Naive B cell (primary cell): ENCODE measurements at places on chromosomes 5 and 9. TPM values are rescaled to one million over a fixed set of nuclear protein-coding genes. Genes with fewer than 3 reads are reported as not detected.
A peak's percentile ranks its signal among the peaks of the same experiment; 100 is the strongest.

GLDC gene
- 0.23 TPM for polyA plus RNA-seq

- H3K36me3 ChIP-seq: no peaks in the 10 kb centered on the region
- H3K27me3 ChIP-seq: no peaks in the 10 kb centered on the region
- DNase-seq: no peak
- no peak overlapping the region for H3K27ac ChIP-seq
Measured at GRCh38 chr9:103407260-103407659, 412.1 kb downstream of the CYLC2 start.

- H3K36me3 ChIP-seq: no peaks in the 10 kb centered on the region
- H3K4me1 ChIP-seq: peaks cover 73% of the 10 kb centered on the region
- no peak overlapping the region for H3K4me3 ChIP-seq
- DNase-seq: no peak
Measured at GRCh38 chr9:27427272-27427643, 96.8 kb upstream of the IFNK start.

GRCh38 chr5:154683101-154683880 lies 71.9 kb upstream of the LARP1 start:
- H3K27me3 ChIP-seq: peaks cover 4% of the 10 kb centered on the region
- peaks cover 6% of the 10 kb centered on the region for H3K4me1 ChIP-seq
- peak overlapping the region; percentile 78 for H3K4me3 ChIP-seq
- H3K36me3 ChIP-seq: no peaks in the 10 kb centered on the region

DNA sequence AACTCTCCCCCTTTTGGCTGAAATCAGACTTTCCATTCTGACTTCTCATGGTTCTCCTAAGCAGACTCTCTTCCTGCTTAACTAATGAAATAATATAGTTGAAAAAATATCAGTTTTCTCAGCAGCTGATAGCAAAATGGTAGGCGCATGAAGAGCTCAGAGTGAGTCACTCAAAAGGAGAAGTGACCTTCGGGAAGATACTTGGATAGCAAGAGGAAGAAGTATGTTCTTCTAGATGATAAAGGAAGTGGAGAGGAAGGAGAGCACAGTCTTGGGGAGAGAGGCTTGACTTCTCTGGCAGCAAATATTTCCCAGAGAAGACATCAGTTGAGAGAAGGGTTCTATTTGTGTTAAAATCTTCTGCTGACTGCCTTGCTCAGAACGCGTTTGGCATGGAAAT lies 101.5 kb downstream of the TAF11L14 start:
- H3K4me1 ChIP-seq: no peaks in the 10 kb centered on the region
- no peaks in the 10 kb centered on the region for H3K27me3 ChIP-seq
- DNase-seq: no peak
- H3K36me3 ChIP-seq: no peaks in the 10 kb centered on the region
- no peak overlapping the region for H3K27ac ChIP-seq

DNA sequence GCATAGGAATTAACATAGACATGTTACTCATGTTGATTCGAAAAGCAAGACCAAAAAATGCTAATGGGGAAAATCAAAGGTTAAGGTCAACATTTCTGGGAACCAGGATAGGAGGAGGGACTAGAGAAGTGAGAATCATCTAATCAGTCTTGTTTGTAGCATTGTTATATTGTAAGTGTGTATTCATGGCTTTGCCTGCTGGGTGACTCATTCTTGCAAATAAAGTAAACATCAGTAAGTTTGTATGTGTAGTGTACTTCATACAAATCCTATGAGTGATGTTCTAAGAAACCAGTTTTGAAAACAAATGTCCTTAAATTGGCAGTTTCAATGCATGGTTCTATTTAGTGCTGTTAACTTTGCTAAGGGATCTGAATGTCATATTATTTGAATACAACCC lies 79.0 kb upstream of the TMEM252 start:
- no peak for DNase-seq
- no peak overlapping the region for H3K4me3 ChIP-seq
- H3K4me1 ChIP-seq: peaks cover 15% of the 10 kb centered on the region
- no peaks in the 10 kb centered on the region for H3K36me3 ChIP-seq
- no peaks in the 10 kb centered on the region for H3K27me3 ChIP-seq
- peak overlapping the region; percentile 57 for H3K27ac ChIP-seq

- no peaks in the 10 kb centered on the region for H3K36me3 ChIP-seq
- H3K4me1 ChIP-seq: no peaks in the 10 kb centered on the region
- H3K27ac ChIP-seq: no peak overlapping the region
- H3K27me3 ChIP-seq: peaks cover 8% of the 10 kb centered on the region
- no peak for DNase-seq
Measured at GRCh38 chr5:82319192-82319591, 41.0 kb upstream of the RPS23 start.

GRCh38 chr5:149125386-149125891 lies 15.9 kb upstream of the ABLIM3 start:
- DNase-seq: no peak
- H3K27ac ChIP-seq: no peak overlapping the region
- H3K4me3 ChIP-seq: no peak overlapping the region
- H3K4me1 ChIP-seq: no peaks in the 10 kb centered on the region
- no peaks in the 10 kb centered on the region for H3K36me3 ChIP-seq

CAVIN4 gene
- not detected for polyA plus RNA-seq

OR1N1 gene
- not detected for polyA plus RNA-seq

DNA sequence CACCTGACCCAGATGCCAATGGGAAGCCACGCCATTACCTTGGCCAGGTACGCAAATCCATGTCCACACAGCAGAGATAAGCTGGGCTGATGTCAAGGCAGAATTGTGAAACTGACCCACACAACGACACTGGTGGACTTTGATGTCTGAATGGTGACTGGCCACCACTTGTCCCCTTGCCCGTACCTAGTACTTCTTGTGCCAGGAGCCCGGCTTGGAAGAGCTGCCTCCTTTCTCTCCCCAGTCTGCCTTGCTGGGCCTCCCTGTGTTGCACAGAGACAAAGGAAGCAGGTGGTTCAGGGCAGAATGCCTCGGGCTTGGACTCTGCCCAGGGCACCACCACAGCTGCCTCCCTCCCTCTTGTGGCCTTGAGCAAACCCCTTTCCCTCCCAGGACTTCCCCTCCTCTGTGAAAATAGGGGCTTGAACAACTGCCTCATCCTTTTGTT lies 23.3 kb downstream of the PTGES2 start:
- no peak overlapping the region for H3K27ac ChIP-seq
- H3K4me3 ChIP-seq: no peak overlapping the region
- H3K36me3 ChIP-seq: peaks cover 25% of the 10 kb centered on the region
- peaks cover 8% of the 10 kb centered on the region for H3K4me1 ChIP-seq
- H3K27me3 ChIP-seq: no peaks in the 10 kb centered on the region

DNA sequence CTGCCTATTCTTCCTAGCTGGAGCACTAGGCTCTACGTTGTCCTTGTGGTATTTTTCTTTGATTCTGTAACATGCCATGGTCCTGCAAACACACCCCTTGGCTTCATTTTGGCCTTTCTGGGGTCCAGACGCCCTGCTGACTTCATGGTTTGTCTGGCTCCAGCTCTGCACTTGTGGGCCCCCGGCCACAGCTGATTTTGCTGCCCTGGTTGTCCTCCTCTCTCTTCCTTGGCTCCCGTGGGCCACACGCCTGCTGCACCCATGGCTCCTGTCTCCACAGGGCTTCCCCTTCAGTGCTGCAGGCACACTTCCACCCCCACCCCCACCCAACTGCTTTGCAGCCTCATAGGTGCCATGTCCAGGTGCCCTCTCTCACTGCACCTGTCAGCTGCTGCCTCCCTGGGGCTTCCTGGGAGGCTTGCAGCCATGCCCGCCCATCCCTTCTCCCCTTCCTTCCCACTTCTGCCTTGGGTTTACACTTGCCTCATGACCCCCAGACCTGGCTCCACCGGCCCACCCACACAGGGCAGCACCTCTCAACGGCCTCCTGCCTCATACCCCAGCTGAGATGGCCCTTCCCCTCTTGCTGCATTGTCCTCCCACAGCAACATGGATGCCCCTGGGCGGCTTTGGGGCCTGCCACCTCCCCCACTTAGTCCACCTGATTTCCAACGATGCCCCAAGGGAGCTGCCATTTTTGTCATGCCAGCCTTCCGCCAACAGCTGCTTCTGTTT lies 25.6 kb downstream of the SLC6A3 start:
- H3K4me1 ChIP-seq: no peaks in the 10 kb centered on the region
- H3K4me3 ChIP-seq: no peak overlapping the region
- no peaks in the 10 kb centered on the region for H3K36me3 ChIP-seq
- no peak for DNase-seq
- H3K27me3 ChIP-seq: peaks cover 22% of the 10 kb centered on the region
- H3K27ac ChIP-seq: peak overlapping the region; percentile 67

- H3K4me1 ChIP-seq: no peaks in the 10 kb centered on the region
- DNase-seq: no peak
- no peak overlapping the region for H3K27ac ChIP-seq
- H3K36me3 ChIP-seq: no peaks in the 10 kb centered on the region
- no peak overlapping the region for H3K4me3 ChIP-seq
- H3K27me3 ChIP-seq: peaks cover 17% of the 10 kb centered on the region
Measured at GRCh38 chr5:52878656-52879055, 90.9 kb downstream of the ITGA1 start.
